ENCODE measurements at places on chromosomes 2 and 18.
A peak's percentile ranks its signal among the peaks of the same experiment; 100 is the strongest.

DNA sequence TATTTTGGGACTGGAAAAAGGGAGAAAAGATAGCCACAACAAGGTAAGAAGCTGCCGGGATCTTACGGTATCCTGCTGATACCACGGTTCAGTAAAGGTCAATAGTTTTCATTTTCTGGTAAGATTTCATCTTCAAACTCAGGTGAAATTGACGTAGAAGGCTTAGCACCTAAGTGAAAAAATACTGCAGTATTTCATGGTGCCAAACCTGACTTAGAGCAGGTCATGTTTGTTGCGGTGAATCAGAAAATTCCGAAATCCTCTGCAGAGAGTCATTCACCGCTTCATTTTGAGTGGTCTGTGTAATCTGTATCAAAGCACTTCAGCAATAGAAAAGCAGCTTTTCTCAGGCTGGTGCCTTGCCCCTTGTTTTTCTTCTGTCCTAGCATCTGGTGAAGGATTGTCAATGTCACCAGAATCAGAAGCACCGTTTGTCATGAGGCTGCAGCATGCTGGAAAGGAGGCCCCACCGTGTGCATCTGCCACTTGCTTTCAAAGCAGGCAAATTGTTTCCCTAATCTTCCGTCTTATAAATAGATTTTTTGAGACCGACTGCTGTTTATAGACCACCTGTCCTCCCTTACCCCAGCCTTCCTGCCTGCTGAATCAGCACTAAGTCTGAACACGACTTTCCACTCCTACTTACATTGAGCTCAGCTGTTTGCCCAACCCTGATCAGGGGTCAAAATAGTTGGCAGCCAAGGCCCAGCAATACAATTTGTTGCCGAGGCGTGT, 156.3 kb downstream of the EML6 start:
- DNase-seq: peak; percentile 23

DNA sequence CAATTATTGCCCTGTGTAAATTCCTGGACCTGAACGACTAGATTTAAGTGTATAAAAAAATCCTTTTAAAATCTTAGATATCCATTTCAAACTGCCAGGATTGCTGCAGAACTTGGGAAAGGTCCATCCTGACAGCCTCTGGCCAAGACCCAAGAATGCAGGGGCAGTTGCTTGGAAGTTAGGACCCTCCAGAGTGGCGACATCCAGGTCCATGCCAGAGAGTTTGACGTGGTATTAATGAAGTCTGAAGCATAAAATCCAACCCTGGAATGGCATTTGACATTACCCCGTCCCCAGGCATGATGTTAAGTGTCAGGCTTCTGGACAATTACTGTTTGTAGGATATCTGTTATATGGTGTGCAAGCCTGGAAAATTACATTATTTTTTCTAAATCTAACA, 810.2 kb downstream of the CNTNAP5 start:
- no peak for DNase-seq

DNA sequence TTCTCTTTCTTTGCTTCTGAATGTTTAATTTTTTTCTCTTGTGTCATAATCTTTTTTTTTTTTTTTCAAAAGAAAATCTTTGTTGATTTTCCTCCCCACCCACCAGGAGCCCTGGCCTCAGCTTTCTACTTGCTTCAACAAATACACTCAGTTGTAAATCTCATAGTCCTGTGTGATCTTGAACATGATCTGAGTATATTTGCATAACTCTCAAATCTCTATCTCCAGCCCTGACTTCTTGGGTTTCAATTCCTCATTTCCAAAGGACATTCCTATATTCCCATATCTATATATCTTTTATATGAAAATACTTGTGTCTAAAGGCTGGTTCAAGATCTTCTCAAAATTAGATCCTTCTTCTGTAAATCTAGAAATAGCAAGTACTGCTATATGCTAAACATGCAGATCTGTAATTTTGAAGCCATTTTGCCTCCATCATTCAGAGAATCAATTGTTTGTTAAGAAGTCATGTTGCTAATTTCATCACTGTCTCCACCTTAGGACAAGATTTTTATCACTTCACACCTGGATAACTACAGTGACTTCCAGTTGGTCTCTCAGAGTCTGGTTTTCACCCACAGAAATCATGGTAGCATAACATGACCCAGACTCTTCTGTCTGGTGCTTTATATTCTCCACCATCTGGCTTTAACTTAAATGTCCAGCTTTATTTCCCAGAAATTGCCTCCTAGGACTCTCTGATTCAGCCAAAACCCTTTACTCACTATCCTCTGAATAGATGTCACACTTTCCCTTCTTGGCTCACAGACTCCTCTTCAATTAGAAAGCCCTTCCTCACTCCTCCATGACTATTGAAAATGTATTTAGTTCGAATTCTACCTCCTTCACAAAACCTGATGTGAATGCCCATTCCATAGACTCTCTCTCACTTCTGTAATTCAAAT, 98.1 kb downstream of the ZEB2 start:
- DNase-seq: no peak

DNA sequence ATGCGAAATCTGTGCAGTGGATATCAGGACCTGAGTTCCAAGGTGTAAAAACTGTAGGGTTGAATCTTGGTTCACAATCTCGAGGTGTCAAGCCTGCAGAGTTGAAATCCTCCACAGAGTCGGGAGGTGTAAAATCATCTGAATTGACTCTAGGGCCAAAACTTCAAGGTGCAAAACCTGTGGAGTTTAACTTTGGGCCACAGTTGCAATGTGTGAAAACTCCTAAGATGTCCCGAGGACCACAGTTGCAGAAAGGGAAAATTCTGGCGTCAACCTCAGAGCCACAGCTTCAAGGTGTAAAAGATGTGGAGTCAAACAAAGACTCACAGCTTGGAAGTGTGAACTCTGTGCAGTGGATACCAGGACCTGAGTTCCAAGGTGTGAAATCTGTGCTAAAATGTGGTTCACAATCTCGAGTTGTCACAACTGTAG, 9.8 kb upstream of the ZNF512 start:
- DNase-seq: no peak

- no peak for DNase-seq
Observed at GRCh38 chr2:141767051-141767450, 363.8 kb downstream of the LRP1B start.

GRCh38 chr2:124258140-124258880, 233.2 kb downstream of the CNTNAP5 start:
- DNase-seq: no peak

- no peak for DNase-seq
Observed at GRCh38 chr2:160940699-160941098, 219.5 kb upstream of the TANK start.

DNA sequence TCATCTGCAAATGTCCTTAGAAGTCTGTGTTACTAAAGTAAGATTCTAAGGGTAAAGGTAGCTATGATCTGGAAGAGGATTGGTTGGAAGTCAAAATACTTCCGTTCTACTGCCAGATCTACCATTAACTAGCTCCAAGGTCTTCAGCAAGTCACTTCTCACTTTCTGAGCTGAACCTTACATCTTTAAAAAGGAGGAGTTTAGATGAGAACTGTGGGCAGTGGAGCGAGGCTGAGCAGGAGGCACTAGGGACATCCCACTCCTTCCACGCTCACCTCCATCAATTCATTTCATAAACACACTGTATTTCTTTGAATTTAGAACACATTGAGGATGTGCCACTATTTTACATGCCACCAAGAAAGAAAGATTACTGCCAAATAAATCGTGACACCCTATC, 143.0 kb downstream of the ABCA12 start:
- DNase-seq: no peak

DNA sequence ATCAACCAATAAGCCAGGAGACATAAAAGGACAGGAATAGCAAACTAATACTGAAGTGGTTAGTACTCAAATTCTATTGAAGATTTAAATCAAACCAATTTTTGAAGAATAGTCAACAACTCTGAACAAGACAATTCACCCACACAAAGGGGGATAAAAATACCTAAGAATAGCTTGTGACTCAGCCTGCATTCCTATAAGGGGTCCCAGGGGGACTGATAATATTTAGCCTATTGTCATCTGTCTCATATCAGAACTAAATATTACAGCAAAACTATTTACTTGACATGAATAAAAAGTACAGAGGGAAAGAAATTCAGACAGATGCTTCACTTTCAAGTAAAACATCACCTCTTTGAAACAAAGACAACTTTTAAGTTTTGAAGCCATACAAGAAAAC, 7.7 kb downstream of the ITSN2 start:
- no peak for DNase-seq

- DNase-seq: no peak
Observed at GRCh38 chr2:235610696-235611257, 116.9 kb downstream of the AGAP1 start.

DNA sequence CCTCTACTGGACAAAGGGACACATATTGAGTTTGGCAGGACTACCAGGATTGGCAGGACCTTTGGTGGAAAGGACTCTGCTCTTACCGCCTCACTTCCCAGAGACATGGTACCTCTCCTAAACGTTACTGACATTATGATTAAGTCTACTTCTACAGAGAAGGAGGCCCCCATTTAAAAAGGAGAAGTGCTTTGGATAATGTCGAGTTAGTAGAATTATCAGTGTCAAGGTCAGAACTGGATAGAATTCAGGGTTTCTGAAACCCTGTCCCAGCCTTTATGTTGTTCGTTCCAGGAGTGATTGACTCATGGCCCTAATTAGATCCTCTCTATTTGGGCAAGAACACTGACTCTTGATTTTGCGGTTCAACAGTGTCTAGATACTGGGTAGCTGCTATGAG, 45.8 kb downstream of the LRRTM1 start:
- no peak for DNase-seq

DNA sequence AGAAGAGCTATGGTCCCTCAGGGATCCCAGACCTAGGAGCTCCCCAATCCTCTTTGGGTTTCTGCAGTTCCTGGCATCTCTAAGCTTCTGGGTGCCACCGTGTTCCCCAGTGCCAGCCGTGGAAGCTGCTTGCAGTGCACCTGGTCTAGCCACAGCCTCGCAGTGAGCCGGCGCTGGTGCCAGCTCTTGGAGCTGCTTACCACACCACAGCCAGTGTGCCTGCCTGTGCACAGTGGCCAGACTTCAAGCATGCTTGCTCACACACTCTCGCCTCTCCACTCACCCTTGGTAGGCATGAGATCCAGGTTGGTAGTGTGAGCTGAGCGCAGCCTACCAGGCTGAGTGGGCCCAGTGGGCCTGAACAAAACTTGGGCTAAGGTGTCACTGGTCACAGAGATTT, 971.9 kb downstream of the DCDC2C start:
- no peak for DNase-seq

DNA sequence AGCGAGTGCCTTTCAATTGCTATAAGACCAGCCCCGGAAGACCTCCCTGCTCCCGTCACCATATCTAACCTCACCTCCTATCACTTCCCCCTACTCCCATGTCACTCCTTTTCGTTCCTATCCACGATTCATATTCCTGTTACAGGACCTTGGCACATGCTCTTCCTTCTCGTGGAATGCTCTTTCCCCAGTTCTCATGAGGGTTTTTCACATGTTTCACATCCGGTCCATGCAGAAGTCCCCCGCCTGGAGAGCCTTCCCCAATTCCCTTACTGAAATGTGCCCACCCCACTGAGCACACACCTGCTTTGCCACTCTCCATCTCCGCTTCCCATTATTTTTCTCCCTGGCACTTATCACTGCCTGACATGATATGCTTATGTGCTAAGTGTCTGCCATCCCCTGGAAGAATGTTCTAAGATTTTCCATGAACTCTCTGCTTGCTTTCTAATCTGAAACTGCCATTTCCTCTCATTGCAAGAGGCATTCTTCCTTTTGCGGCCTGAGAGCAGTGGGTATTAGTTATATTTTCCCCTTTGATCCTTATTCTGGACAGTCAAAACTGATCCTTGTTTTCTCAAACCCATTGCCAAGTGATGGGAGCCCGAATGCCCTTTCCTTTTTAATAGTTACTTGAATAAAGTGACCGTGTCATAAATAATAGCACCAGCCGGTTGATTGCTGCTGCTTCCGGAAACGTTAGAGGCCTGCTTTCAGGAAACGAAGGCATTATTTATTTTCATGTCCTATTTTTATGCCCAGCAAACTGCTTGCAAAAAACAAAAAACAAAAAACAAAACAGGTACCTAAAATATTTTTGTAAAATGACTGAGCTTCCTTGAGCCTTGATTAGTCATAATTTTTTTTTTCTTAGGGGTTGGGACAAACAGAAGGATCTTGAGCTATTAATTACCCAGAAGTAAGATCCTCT, 127.9 kb downstream of the ZNF532 start:
- DNase-seq: no peak

Data from SHP77 (cell line).